ENCODE measurements at places on chromosomes 2 and 18.

- no peak for DNase-seq
Measured at GRCh38 chr2:34104601-34105000, 505.5 kb upstream of the FAM98A start.

DNA sequence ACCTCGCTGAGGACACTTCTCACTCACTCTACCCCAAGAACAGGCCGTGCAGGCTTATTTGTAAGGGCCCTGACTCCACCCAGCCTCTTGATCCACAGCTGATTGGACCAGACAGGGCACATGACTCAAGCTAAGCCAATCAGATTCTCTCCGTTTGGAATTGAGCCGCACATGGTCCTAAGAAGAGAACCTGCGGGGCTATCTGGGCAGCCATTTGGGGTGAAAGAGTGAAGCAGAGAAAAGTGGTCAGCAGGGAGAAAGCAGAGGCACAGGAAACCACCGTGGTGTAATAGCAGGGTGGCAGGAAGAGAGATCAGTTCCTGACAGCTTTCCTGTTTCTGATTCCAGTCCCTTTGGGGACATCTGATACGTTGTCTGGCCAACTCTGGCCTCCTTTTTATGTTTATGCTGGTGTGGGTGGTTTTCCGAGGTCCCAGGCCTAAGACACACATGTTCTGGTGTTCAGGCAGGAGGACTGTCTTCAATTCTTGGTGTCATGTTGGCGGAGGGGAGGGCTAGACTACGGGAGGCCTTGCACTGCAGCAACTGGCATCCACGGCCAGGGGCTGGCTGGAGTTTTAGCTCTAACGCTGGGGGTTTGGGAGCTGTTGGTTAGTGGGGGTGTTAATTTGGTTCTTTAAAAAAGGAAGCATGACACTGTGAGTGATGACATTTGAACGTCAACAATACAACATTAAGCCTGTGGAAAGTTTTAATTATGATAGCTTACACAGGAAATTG is 26.1 kb upstream of the SPTBN1 start:
- DNase-seq: no peak

DNA sequence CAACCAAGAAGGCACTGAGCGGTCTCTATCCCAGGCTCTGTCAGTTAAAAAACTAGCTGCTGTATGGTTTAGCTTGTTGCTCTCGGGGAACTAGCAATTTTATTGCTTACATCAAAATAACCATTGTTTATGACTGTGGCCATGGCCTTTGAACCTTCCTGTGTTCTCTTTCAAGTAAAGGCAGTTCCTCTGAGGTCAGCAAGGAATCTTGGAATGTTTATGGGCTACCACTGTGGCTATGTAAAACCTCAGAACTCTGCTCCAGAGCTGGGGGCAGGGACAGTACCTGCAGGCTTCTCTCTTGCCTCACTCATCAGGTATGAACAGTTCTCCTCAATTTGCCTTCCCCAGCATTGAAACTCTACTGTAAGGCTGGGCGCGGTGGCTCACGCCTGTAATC is 416.0 kb upstream of the NETO1 start:
- DNase-seq: no peak

DNA sequence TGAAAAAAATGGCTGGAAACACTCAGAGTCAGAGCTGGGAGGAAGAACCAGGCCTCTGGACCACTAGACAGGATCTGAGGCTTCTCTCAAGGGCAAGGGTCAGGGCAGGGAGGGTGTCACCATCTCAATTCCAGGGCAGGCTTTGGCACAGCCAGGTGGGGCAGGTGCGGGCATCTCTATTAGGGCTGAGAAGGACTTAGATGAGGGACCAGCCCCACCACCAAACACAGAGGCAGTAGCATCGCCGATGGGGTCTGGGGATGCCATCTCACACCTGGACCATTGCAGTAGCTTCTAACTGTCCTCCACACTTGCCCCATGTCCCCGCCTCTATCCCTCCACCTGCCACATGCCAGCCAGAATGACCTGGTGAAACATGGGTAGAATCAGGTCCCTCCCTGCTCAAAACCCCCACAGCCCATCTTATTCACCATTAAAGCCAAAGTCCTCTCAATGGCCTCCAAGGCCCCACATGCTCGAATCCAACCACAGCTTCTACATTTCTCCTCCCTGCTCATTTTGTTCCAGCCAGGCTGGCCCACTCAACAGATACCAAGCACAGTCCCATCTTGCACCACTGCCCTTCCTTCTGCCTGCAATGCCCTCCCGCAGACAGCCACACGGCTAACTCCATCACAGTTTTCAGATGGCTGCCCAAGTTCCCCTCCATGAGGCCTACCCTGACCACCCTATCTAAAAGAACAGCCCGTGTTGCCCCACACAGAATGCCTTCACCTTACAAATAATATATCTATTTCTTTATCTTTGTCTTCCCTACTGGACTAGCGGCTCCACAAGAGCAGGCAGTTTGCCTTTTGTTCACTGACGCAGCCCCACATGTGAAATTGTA is 177.4 kb downstream of the SMAD2 start:
- DNase-seq: no peak

DNA sequence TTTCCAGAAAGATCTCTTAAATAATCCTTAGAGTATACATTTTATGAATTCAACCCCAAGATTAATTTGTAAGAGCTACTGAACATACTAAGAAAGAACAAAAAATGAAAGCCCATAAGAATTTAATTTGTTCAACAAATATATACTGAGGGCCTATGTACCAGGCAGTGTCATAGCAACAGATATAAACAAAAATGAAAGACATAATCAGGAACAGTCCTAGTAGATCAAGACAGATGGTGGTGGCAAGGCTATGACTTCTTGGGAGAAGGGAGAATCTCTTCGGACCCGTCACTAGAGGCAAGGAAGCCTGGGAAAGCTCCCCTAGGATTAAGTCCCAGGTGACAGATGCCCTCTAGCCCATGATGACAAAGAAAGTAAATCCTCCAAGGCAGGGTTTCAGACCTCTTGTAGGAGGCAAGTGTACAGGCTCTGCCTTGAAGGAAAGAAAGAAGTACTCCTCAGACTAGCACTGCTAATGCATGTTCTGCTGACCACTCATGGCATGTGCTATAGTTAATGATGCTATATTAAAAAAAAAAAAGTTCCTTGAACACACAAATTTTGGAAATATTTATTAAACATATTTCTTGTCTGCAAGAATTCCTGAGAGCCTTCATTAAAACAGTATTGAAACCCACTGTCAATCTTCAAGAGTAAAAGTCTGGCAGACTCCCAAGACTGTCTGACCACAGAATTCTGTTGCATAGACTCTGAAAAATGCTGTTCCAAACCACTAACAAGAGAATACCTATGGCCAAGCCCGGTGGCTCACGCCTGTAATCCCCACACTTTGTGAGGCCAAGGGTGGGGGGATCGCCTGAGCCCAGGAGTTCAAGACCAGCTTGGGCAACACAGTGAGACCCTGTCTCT is 31.5 kb downstream of the NOL10 start:
- DNase-seq: no peak

- no peak for DNase-seq
Measured at GRCh38 chr2:188721784-188722183, 252.4 kb upstream of the COL3A1 start.

Measured in GOT3 (cell line).